ENCODE measurements at places on chromosomes 12 and 14.
A peak's percentile ranks its signal among the peaks of the same experiment; 100 is the strongest.

DNA sequence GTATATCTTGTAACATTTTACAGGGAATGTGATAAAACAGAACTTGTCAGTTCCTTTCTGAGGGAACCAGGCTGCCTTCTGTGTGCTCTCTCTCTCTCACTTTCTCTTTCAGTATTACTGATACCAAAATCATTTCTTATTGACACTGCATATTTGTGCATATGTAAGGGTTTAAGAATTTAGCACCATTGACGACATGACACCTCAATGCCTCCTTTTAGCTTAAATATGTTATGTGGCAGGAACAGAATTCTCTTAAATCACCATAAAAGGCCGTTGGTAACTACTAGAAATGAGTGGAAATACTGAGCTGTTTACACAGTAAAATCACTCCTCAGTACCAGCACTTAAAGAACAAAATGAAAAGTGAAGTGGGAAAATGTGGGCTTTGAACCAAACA, 457.7 kb upstream of the SYT1 start:
- DNase-seq: peak; percentile 65

GRCh38 chr12:129179941-129180553, 326.8 kb downstream of the GLT1D1 start:
- no peak for DNase-seq

DNA sequence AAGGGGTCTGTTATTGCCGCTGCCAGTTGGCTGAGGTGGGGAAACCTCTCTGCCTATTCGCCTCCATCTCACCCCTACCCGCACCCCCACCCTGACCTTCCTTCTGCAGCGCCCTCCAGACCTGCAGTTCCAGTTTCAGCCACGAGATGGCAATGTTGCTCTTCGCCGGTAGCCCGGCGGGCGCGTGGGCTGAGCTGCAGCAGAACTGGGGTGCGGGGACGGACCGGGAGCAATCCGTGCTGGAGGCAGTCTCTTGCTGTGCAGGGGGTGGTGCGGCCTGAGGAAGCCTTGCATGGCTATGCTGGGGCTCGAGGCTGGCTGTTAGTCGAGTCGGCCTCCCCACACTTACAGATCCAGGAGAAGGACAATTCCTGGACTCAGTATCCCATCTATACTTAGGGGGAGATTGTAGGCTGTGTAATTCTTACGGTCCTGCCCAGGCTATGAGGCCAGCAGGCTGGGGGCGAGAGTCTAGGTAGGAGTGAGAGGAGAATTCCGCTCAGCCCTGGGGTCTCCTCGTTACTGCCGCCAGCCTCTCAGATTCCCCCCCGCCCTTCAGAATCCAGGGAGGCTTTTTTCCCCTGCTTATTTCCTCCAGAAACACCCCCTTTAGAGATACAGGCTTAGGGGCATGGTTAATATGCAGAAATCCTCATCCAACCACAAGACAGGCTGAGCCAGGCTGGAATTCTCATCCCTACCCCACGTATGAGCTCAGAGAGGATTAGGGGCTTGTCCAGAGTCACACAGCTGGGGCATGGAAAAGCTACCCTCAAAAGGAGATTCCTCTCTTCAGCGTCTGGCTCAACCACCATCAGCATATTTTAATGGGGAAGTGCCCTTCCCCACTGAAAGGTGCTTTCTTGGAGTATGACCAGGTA, 118.2 kb downstream of the AACS start:
- peak; percentile 90 for DNase-seq

- DNase-seq: peak; percentile 3
Observed at GRCh38 chr14:34029921-34030334, 79.1 kb upstream of the EGLN3 start.

- peak; percentile 89 for DNase-seq
Observed at GRCh38 chr12:77231501-77231918, 166.1 kb upstream of the E2F7 start.

DNA sequence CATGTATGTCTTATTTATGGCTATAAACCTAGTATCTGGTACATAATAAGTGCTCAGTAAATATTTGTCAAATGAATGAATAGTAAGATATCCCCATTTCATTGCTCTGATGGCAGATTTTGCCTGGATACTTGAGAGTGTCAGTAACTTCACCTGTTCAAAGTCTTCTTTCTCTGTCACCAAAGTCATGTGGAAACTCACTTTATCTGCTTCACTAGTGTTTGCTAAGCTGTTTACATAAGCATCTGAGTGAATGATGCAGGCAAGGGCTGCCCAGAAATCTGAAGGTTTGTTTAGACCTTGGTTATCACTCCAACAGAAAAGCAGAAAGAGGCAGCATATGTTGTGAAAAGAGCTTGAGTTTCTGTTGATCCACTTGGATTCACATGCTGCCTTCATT, 4.3 kb downstream of the OR4E1 start:
- DNase-seq: no peak

DNA sequence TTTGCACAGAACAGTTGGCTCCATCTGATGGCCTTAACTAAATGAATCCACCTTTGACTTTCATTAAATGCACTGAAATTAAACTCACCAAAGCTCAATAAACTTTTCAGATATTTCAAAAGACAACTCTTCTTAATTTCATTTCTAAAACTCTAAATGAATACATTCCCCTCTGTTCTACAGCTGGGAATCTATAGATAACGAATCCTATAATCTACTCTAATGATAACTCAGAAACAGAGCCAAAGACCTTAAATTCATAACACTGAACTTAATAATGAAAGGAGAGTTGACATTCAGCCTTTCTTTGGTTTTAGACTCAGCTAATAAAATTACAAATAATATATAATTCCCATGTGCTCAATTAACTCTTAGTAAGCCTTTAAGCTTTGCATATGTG, 150.5 kb downstream of the KCNH5 start:
- DNase-seq: no peak

DNA sequence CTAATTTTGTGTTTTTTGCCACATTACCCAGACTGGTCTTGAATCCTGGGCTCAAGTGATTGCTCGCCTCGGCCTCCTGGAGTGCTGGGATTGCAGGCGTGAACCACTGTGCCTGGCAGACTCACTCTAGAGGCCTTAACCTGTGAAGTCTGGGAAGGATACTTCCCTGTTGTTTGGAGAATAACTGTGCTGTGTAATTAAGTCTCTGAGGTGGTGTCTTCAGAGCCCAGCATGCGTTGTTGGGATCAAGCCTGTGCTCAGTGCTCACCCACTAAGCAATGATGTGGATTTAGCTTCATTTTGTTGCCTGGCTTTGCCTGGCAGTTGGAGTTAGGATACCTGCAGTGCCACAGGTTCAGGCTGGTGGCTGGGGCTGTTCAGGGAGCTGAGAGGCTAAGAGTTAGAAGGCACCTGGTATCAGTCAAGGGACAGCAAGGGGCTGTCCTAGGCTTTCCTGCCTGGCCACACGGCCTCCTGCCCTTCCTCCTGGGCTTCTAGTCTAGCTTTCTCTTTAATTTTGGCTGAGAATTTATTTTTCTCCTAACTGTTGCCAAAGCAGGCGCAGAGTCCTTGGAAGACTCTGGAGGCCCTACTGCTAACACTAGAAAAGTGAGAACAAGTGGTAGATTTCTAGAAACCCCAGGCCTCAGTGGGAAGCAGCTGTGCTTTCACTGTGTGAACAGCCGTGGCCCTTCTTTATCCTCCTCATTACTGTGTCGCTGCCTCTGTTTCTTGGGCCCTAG, 38.5 kb downstream of the EP400 start:
- no peak for DNase-seq

- DNase-seq: no peak
Observed at GRCh38 chr14:101840649-101841369, 79.3 kb downstream of the PPP2R5C start.

- no peak for DNase-seq
Observed at GRCh38 chr12:76909290-76909689, 30.5 kb upstream of the CSRP2 start.

- peak; percentile 3 for DNase-seq
Observed at GRCh38 chr14:88078525-88078924, 73.6 kb downstream of the GPR65 start.

GRCh38 chr14:64520699-64521098, 16.1 kb downstream of the ZBTB1 start:
- no peak for DNase-seq

DNA sequence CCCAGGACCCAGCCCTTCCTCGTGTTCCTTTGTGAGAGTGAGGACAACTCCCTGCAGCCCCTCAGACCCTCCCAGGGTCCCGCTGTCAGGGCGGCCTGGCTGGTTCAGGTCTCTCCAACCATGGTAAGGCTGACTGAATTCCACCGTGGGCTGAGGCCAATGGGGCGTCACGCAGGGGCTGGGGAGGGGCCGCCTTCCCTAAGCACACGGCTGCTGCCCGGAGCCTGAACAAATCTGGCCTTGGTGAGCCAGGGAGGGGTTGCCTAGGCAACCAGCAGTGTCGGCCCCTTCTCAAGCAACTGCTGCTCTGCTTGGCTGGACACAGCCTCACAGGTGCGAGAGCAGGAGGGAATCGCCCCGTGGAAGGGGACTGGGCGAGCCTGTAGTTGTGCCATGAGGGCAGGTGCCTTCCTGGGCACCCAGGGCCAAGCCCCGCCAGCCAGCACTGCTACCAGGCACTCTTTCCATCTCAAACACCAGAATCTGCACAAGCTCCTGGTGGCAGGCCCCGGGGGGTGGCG, 37.0 kb upstream of the GALNT9 start:
- DNase-seq: no peak
